ENCODE measurements at places on chromosomes 11 and 22.

- no peak for DNase-seq
Observed at GRCh38 chr11:2898366-2899079, 12.9 kb upstream of the CDKN1C start.

- DNase-seq = no peak
Observed at GRCh38 chr11:19419021-19419750, 178.4 kb upstream of the E2F8 start.

- DNase-seq = no peak
Observed at GRCh38 chr11:30107899-30108298, 91.1 kb upstream of the KCNA4 start.

DNA sequence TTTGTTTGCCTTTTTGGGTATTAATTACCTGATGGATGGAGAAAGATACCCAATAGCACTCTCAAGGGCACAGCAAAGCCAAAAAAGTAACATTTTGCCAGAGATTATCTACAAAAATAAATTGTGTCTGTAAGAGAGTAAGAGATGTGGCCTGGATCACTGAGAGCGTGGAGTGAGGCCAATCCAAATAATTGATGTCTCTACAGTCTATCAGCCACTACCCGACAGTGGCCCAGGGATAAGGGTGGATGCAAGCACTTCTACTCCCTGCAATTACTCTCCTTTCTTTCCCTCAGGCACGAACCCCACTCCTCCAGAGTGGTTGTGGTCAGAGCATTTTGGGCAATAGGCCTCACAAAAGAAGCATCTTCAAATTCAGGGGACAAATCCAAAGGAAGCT is 92.3 kb upstream of the ZC3H12C start:
- DNase-seq = no peak

- DNase-seq = no peak
Observed at GRCh38 chr11:64719406-64719805, 3.6 kb downstream of the NRXN2 start.

DNA sequence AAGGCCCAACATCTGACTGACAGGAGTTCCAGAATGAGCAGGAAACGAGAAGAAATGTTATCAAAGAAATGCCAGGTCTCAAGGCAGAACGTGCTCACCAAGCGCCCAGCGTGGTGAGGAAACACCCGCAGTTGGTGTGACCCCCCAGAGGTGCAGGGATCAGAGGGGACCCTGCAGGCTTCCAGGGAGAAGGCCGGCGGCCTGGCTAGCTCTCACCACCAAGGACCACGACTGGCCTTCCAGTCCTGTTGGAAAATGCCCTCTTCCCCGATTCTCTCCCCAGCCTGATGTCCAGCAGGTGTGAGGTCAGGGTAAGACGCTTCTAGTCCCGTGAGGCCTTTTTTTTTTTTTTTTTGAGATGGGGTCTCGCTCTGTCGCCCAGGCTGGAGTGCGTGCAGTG is 189.1 kb downstream of the IGLL1 start:
- DNase-seq = no peak

DNA sequence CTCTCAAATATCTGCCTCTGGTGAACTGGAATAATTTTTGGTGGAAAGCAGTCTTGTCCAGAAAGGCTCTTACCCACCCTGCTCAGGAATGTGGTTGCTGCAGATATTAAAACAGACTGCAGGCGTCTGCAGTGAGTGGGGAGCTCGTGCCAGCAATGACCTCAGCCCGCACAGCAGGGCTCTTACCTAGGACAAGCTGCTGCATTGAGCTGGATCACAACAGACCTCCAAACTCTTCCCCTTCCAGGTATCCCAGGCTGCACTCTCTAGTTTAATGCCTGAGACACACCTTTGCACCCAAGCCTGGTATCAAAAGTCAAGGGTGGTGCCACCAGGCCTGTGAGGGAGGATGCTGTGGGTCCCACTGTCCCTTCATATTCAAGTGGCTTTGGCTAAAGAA is 69.7 kb upstream of the CDON start:
- DNase-seq = no peak

DNA sequence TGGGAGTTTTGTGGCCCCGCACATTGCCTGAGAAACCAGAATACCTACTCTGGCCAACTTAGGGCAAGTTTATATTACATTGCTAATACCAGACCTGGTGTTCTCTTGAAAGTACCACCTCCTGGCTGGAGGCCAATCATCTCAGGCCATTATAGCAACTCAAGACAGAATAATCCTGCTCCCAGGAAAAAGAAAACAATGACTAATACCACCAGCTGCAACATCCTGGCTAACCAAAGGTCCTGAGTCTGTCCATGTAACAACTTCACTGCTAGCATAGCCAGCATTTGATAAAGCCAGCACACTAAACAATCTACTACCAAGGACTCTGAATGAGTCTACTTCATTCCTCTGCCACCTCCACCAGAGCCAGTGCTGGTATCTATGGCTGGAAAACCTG is 1298.7 kb upstream of the CNTN5 start:
- DNase-seq = no peak

DNA sequence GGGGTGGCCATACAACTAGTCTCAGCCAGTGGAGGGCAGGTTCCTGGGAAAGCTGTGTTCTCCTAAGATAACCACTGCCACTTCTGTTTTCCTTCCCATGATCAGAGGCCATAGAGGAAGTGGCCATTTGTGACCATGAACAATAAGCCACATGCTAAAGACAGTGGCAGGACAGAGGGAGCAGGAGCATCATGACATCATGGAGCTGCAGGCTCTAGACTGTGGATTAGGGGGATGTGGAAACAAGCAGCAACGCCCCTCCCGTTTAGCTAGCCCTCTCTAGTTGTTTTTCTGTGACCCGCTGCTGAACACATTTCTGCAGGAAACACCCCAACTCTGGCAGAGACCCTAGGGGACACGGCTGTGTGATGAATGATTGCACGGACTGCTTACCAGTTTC is 195.0 kb upstream of the NECTIN1 start:
- no peak for DNase-seq

DNA sequence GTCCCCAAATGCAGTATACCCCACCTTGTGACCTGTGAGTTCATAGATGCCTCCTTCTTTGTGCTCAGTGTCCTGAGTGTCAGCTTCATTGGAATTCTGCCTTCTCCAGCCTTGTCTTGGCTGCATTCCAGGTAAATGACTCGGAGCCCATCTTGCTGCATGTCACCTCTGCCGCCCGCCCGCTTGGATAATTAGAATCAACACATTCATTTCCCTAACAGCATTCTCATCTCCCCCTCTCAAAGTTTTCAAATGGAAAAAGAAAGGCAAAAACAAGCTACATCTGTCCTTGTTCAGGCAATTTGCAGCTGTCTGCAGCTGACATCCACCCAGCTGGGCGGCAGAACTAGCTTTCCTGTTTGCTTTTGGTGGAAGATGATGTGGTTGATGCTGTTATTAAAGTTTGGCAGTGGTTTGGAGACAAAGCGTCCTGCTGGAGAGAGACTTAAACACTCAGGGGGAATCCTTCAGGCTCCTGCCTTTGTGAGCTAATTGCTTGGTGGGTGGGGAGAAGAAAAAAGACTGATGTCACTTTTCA is 198.8 kb upstream of the SEZ6L start:
- no peak for DNase-seq

DNA sequence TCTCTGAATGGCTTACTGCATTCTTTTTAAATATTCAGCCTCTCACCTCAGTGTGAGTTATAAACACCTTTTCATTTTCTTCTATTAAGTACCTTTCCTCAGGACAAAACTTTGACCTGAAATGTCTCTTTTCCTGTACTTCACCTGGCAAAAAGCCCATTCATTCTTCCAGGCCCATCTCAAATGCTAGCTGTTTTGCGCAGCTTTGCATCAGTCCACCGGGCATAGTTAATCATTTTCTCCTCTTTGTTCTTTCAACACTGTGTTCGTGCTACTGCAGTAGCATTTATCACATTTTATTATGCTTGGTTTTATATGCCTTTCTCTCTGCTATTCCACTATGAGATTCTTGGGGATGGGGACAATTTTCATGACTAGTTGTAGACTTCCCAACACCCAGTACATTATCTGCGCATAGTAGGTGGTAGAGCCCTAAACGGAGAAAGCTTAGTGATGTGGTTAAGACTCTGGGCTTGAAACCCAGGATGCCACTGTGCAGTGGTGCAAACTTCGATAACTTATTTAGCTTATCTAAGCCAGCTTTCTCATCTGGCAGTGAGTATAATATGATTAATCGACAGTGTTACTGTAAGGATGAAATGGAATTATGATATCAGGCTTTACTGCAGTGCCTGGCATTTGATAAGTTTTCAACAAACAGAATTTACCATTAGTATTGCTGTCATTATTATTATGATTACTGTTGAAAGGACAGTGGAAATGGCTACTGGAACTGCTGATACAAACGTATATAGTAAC is 695.7 kb downstream of the NELL1 start:
- no peak for DNase-seq

DNA sequence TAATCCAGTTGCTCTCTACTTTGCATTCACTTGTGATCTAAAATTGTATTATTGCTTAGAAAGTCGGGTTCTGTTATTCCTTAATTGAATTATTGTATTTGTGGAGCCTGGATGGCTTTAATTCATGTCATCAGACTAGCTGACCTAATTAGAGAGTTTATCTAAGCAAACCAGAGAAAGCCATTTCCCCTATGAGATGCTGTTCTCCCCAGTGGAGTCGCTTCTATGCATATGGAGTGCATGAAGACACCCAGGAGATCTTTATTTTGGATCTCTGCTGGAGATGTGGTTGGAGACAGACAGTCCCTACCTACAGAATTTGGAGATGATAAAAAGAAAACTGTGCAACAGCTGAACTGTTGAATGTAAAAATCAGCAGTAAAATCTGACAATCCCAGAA is 45.2 kb upstream of the MYO18B start:
- DNase-seq = no peak

- no peak for DNase-seq
Observed at GRCh38 chr11:4809246-4809645, 5.1 kb upstream of the OR52R1 start.

GRCh38 chr11:111455291-111456085 is 56.7 kb downstream of the BTG4 start:
- no peak for DNase-seq

GRCh38 chr11:41222236-41222635 is 237.2 kb downstream of the LRRC4C start:
- DNase-seq = no peak

- DNase-seq = no peak
Observed at GRCh38 chr22:17914474-17914873, 109.9 kb downstream of the MICAL3 start.

DNA sequence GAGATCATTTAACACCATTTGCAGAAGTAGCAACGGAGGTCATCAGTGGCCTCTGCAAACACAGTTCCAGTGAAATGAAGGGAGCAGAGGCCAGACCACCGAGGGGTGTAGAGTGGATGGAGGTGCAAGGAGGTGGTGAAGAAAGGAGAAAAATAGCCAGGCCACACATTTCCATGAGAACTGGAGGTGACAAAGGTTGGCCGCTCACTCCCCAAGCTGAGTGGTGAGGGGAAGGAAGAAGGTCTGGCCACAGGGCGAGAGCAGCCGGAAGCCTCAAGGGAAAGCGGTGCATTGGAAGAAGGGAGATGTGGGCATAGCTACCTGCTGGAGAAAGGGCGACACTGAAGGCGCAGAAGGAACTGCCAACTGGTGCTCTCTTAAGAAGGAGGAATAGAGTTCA is 20.1 kb upstream of the TMPRSS4 start:
- DNase-seq = no peak

Measured in GM12891 (cell line).